ENCODE measurements at places on chromosomes 1 and 21.
A peak's percentile ranks its signal among the peaks of the same experiment; 100 is the strongest.

DNA sequence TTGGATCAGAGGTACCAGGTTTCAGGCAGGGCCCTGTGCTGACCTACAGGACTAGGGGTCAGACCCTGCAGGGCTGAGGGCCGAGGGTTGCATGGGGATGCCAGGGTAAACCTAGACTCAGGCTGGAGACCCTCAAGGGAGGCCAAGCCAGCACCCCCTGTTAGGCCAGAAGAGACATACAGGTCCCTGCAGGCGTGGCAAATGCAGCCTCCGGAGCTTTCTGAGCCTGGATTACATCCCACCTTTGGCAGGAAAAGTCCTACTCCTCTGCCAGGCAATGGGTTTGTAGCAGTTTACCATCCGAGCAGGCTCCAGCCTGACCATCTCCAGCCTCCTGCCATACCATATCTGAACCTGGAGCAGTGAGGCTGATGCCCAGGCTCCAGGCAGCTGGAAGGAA lies 425.3 kb downstream of the NPHP4 start:
- no peak for DNase-seq

DNA sequence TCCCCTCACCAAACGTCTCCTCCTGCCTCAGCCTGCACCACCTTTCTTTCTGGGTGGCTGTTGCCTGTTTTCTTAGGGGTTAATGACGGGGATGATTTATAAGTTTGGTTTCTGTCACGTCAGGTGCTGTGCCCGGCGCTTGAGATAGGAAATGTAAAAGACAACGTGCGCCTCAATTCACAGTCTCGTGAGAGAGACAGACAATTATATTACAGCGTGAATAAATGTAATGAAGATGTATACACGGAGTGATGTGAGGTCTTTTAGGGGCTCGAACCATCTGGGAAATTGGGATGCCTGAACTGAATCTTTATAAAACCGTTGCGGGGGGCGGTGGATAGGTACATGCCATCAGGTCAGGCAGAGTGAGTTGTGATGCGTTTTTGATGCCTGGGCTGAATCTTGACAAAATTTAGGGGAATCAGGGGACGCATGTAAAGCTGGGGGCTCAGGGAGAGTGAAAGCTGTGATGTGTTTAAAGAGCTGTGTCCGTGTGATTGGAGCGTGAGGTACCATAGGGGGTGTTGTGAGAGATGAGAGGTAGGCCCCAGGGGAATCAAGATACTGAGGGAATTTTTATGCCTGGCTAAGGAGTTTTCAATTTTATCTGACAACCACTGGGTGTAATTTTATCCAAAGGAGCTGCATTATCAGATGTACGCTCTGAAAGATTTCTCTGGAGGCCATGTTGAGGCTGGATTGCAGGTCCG lies 831 bp downstream of the TIPRL start:
- peak; percentile 29 for DNase-seq

- peak; percentile 33 for DNase-seq
These were observed 157.0 kb upstream of the ZNHIT6 start for GRCh38 chr1:85865213-85865612.

GRCh38 chr1:204131978-204132377 lies 19.9 kb downstream of the ETNK2 start:
- no peak for DNase-seq

GRCh38 chr21:44828362-44829056 lies 10.6 kb upstream of the SUMO3 start:
- no peak for DNase-seq

DNA sequence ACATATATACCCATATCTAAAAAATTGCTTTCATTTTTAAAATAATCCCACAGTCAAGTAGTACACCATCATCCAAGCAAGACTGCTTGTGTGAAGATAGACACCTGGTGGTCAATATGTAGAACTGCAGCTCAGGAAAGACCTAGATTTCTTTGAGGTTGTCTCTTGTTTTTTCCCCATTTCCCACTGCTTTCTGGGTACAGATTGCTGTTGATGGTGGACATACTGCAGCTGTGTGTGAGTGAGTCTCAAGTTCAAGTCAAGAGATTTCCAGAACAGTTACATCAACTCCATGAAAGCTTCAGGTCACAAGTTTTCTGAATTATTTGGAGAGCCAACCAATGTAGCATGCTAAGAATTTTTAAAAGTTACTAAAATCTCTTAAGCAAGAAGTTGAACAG lies 306.4 kb downstream of the DUSP10 start:
- DNase-seq: peak; percentile 78

DNA sequence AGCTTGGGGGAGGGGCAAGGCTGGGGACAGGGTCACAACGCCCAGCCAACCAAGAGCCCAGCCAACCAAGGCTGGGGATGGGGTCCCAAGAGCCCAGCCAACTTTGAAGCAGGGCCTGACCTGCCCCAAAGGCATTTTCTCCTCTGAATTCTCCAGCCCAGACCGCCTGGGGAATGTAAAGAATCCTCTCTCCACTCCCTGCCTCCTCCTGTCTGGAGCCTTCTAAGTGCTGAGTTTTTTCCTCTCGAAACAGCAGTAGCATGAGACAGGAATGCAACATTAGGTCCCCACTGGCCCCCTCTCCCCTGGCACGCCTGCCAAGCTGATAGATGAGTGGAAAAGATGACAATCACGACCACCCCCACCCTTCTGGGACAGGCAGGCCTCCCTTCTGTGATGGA lies 17.0 kb downstream of the C1orf198 start:
- DNase-seq: no peak

DNA sequence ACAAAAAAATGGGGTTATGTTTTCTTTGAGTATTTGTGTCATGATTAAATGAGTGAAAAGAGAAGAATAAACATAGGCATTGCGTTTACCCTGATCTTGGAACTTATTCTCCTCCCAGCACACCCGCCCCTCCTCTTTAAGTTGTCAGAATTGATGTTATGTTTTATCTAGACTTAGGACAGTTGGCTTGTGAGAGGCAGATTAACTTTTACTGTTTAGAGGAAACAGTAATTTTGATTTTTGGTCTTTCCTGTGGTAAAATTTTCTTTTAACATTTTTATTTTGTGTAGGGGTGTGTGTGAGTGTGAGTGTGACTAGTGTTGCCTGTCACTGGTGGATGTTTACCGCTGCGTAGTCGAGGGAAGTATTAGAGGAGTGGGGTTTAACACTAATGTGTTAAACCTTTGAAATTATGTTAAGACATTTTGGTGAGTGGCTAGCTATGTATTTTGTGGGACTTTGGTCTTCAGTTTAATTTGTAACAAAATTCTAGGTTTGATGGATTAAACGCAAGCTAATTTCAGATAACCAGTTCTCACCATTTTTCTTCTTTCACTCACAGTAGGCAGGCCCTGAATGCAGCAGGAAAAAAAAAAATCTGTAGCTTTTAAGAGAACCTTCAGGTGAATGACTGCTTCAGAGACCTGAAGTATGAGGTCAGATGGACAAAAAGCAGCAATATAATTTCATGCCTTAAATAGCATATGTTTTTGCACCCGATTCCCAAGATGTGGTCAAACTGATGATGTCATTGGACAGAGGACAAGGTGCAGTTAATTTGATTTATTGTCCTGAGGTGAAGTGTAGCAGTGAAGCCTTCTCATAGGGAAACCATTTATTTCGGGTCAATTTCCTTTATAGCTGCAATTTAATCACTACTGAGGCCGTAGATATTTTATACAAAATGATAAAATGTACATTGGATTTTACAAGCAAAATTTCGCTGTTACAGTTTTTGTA lies 2.7 kb downstream of the POU2F1 start:
- peak; percentile 78 for DNase-seq

DNA sequence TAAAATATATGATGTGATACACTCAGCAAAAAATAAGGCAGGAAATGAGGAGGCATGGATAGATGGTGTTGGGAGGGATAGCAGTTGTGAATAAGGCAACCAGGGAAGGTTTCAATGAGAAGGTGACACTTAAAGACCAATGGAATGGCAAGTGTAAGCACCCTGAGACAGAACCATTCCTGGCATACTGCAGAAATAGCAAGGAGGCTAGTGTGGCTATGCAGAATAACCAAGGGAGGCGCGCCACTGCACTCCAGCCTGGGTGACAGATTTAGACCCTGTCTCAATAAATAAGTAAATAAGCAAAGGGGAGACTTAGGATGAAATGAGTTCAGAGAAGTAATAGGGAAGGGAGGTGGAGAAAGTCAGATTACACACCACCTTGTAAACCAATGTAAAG lies 113.9 kb downstream of the TOMM20 start:
- no peak for DNase-seq

- peak; percentile 54 for DNase-seq
These were observed 91.2 kb downstream of the TRABD2B start for GRCh38 chr1:47906009-47906432.

DNA sequence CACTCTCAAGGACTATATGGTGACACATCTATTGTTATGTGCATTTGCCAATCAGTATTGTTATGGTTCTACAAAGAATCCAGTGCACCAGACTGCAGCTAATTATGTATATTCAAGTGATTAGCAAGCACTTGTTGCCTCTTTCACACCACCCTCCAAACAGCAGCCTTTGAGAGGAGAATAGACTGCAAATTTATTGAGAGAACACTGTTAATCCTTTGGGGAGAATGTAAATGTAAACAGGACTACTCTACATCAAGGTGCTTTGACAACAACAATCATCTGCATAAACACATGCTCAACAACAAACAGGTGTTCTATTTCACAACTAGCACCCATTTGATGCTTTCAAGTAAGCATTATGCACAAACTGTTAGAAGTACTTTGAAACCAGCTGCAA lies 117.4 kb downstream of the AKT3 start:
- DNase-seq: no peak

DNA sequence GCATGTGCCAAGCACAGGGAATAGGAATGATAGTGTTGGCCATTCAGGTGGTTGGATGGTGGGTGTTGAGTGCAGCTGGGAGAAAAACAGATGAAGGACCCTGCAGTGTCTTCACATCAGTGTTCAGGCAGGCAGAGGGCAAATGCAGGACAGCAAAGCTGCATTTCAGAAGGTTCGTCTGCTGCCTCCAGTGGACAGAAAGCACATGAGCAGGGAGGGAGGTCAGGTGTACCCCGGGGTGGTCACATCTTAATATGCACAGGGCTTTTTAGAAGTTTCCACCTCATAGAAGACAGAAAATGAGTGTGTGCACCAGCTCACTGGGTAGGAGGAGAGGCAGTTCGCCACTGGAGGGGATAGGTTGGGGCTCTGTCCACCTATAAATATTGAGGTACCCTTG lies 184.9 kb downstream of the SLC35F3 start:
- DNase-seq: no peak
